HCT116 (cell line): ENCODE measurements at places on chromosomes 3 and 15.
A peak's percentile ranks its signal among the peaks of the same experiment; 100 is the strongest.

DNA sequence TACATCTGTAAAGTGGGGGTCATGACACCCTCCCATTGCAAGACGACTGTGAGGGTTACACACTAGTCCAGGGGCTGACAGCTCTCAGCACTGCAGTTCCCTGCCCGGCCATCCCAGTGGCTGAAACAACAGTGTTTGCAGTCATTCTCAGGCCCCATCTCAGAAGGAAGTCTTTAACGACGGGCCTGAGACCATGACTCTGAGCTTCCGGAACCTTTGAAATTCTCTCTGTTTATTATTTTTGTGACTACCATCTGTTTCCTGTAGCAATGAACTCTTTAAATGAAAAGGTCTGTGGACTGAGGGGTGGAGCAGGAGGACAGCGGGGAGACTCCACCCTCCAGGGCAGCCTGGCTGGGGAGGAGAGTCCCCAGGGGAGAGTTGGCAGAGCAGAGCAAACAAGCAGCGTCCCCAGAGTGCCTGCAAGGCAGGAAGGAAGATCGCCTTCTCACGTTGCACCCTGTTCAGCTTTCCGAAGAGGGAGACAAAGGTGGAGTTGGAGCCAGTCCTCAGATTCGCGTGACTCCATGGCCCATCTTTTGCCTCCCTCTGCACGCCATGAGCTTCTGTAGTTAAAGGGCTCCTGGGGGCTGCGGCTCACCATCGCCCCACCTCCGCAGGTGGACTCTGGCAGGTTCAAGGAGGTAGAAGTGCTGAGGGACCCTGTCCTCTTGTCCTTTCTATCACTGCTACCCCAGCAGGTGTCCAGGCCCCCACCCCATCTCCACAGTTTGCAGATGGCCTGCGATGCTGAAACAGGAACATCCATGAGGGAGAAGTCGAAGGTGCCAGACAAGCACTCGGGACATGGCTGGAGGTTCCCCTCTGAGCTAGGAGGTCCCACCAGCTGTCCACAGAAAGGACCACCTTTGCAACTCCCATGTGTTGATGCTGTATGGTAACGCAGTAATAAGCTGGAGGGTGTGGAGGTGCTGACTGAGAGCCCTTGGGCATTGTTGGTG, 525.8 kb upstream of the PROK2 start:
- no peak for DNase-seq

DNA sequence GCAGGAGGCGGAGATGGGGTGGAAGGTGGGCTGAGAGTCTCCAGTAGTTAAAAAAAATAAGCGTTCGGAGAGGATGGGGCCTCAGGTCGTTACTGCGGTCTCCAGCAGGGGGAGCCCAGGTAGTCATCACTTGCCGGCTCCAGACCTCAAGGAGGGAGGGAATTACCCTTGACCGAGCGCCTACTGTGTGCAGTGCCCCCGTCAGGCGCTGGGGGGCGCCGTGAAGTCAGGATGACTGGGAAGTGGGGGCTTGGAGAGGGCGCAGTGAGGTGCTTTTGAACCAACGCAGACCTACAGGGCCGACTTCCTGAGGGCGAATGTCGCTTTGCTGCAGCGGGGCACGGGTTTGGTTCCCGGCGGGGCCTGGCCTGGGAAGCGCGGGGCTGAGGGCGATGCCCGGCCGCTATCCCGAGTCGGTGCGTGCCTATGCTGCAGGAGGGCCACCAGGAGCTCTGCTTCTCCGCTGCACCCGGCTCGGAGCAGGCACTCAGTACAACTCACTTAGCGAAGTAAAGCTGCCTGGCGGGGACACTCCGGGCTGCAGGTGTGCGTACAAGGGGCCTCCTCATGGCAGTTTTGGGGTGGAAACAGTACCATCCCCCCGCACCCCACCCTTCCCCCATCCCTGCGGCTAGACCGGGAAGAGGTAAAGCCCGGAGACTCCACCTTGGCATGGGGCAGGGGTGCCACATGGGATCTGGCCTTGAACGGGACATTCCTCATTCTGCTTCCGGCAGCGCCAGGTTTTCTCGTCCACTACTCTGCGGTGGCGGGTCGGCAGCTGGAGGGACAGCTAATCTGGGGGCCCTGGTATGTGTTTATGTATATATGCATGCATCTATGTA, 79.8 kb downstream of the RHCG start:
- peak; percentile 71 for DNase-seq

GRCh38 chr3:14634763-14635400, 16.7 kb upstream of the CCDC174 start:
- no peak for DNase-seq

GRCh38 chr15:42832576-42832975, 88.0 kb downstream of the TTBK2 start:
- DNase-seq = peak; percentile 70

DNA sequence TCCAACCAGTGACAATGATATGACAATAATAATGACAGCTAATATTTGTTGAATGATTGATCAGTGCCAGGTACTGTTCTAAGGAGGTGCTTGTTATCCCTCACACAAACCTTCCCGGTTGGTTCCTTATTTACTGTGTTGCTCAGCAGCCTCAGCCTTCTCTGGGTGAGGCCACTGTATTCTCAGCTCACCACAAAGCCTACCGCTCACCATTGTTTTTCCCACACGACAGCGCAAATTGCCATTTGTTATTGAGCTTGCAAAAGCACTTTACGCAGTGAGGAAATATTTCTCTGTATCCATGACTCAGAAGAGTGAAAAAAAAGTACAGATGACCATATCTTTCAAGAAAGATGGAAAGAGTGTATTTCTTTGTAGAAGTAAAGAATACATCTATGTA, 49.5 kb upstream of the PDZRN3 start:
- no peak for DNase-seq

DNA sequence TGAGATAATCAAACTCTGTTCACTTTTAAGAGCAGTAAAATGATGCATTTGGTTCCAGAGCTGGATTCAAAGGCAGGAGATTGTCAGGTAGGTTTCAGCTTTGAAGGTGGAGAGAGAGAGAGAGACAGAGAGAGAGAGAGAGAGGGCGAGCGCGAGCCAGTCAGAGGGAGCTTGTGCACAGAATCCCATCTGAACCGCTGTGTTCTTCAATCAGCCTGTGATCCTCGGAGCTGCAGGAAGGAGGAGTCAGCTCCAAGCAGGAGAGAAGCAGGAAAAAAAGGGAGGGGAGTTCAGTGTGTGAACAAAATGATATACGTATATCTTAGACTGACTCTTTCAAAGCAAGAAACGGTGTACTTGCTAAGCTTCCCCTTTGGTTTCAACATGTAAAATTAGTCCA, at the start of gene GPR149:
Gene GPR149, minus strand, starts transcription at position 177 of the 400 bp plus-strand sequence. CDS start 575 bp downstream, outside the sequence.
- peak; percentile 23 for DNase-seq

DNA sequence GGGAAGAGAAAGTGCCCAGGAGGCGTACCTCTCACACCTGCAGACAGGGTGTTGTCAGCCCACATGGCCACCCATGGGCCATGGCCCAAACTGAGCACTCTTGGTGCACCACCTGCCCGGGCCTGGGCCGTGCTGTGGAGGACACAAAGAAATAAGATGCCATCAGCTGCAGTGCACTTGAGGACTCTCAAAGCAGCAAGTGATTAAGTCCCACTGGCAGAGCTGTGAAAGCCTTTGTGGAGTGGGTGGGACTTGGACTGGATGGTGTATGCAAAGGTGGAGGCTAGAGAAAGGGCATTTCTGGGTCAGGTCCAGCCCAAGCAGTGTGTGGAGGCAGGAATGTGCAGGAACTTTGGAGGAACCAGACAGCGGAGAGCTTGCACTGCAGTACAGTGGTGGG, 122.3 kb downstream of the MEGF11 start:
- no peak for DNase-seq
